ENCODE measurements at places on chromosomes 16 and 17.

DNA sequence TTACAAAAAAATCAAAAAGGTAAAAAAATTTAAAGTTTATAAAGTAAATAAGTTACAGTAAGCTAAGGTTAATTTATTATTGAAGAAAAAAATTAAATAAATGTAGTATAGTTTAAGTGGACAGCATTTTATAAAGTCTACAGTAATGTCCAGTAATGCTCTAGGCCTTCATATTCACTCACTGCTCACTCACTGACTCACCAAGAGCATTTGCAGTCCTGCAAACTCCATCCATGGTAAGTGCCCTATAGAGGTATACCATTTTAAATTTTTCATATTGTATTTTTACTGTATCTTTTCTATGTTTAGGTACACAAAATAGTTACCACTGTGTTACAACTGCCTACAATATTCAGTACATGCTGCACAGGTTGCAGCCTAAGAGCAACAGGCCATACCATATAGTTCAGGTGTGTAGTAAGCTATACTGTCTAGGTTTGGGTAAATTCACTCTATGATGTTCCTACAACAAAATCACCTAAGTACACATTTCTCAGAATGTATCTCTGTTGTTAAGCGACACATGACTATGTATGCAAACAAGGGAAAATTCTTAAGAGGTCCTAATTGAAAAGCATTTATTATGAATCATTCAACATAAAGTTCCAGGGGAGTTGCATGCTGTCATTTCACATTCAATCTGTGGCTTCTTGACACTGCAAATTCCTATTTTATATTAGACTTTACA, 92.3 kb downstream of the SPAG9 start:
- no peak for DNase-seq

- DNase-seq: no peak
Measured at GRCh38 chr17:79338152-79338551, 263.5 kb downstream of the ENGASE start.

- no peak for DNase-seq
Measured at GRCh38 chr17:8806926-8807550, 7.9 kb upstream of the MFSD6L start.

DNA sequence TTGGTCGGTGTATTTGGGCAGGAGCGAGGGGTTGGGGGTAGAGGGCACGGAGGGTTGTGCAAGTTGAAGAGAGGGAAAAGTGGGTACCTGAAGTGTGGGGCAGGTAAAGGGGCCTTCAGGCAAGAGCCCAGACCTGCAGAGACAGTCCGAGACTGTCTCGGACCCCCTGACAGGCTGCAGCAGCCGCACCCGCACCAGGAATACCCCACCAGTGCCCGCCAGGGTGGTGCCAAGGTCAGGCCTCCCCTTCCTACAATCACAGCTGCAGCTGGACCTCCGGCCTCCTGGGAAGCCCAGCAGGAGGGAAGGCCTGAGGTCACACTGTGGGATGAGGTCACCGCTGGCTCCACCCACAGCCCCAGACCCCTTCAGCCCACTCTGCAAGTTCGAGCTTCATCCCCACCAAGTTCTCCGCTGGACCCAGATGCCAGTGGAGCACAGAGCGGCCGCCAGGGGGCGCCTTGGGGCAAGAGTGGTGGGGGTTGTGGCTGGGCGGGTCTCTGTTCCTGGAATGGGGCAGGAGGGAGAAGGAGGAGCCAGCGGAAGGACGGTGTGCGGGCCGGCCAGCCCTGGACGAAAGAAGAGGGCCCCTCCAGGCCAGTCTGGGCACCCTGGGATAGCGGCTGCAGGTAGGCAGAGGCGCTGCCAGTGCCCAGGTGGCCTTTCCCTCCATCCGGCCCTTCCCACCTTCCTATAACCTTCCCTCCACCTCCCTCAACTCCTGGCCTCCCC, at the start of gene HSD3B7:
Gene HSD3B7 (plus strand): TSS at position 539 of the 732 bp plus-strand sequence. CDS start 452 bp downstream, outside the sequence.
- peak; percentile 74 for DNase-seq

DNA sequence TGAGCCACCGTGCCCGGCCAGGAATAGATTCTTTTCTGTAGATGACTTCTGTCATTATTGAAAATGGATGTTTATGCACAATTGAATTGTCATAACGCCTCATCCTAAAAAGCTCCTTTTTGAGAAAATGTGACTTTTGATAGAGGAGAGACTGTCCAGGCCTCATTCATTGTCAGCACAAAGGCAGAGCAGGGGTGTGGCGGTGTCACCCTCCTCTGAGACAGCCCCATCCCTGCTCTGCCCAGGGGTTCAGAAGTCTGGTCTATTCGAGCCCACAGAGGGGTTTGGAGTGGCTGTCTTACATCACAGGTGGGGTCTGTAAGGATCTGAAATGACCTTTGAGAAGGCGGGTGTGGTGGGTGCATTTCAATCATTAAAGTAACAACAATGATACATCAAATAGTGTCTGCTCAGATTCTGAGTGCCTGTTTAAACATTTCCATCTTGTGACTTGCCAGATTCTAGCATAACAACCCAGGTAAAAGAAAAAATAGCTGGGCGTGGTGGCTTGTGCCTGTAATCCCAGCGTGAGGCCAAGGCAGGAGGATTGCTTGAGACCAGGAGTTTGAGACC, 161.0 kb downstream of the SEC14L1 start:
- no peak for DNase-seq

GRCh38 chr17:2885733-2886132, 89.5 kb downstream of the RAP1GAP2 start:
- no peak for DNase-seq

DNA sequence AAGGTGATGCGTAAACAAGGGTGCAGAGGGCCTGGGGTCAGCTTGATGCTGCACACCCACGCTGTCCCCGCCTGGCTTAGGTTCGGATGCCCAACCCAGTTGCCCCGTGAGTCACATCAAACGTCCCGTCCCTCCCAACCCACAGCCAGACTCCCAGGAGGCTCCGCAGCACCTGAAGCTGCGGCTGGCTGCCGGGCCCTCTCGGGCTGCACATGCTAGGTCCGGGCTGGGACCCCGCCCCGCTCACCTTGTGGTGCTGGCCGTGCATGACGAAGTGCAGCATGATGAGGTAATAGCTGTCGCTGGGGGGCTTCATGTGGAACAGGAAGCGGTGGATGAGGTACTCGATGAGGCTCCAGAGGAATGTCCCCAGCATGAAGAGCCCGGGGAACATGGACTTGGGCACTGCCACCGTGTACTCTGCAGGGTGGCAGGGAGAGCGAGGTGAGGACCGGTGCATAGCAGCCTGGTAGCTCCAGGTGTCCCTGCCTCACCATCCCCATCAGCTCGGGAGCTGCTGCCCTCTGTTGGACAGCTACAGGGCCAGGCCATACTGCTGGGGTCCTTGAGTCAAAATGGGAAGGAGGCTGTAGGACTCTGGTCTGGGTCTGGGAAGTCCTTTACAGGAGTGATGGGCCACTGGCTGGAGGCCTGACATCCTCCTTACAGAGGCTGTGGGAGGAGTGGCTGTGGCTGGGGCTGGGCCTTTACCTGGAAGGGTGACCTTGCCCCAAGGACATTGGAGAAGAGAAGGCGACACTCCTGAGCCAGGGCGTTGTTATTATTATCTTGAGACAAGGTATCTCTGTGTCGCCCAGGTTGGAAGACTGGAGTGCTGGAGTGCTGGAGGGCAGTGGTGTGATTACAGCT, 18.3 kb upstream of the MLKL start:
- DNase-seq: no peak

DNA sequence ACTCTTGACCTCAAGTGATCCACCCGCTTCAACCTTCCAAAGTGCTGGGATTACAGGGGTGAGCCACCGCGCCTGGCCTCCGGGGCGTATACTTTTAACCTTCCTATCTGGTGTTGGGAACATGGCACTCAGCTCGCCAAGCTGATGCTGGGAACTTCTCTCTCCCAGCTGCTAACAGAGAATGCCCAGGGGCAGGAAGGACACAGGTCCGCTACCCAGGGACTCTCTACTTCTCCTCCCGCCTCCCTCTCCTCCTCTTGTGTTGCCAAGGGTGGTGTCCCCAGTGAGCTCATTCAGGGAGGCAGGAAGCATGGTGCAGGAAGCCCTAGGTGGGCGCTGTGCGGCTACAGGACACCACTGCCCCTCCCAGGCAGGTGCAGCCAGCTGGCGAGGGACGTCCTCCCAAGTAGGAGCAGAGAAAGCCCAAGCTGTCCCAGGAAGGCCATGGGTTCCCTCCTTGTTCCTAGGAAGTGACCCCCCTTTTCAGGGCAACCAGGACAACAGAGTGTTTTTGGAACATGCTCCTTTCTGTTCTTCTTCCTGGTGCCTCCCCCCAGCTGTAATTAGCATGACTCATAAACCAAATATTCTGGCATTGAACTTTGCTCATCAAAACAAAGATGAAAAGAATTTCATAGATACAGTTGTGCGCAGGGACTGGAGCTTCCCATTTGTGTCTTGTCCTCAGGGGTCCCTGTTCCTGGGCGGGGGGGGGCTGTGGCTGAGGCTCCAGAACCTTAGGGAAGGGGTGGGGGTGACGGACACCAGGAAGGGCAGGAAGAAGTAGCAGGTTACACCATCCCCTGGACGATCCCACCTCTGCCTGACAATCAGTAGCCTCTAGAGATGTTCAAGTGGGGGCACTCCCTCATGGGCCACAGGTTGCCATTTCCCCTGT, 2.7 kb downstream of the C1QTNF1 start:
- DNase-seq: no peak

- DNase-seq: no peak
Measured at GRCh38 chr16:51994597-51994996, 552.3 kb downstream of the TOX3 start.

GRCh38 chr17:75853433-75853832, 1.7 kb downstream of the WBP2 start:
- DNase-seq: no peak

All from stimulated activated CD8-positive, alpha-beta memory T cell treated with anti-CD3 and anti-CD28 coated beads, Interleukin-7, amount 100 ng/mL, for 1 hour (primary cell).